ENCODE measurements at places on chromosomes 11 and 22.

DNA sequence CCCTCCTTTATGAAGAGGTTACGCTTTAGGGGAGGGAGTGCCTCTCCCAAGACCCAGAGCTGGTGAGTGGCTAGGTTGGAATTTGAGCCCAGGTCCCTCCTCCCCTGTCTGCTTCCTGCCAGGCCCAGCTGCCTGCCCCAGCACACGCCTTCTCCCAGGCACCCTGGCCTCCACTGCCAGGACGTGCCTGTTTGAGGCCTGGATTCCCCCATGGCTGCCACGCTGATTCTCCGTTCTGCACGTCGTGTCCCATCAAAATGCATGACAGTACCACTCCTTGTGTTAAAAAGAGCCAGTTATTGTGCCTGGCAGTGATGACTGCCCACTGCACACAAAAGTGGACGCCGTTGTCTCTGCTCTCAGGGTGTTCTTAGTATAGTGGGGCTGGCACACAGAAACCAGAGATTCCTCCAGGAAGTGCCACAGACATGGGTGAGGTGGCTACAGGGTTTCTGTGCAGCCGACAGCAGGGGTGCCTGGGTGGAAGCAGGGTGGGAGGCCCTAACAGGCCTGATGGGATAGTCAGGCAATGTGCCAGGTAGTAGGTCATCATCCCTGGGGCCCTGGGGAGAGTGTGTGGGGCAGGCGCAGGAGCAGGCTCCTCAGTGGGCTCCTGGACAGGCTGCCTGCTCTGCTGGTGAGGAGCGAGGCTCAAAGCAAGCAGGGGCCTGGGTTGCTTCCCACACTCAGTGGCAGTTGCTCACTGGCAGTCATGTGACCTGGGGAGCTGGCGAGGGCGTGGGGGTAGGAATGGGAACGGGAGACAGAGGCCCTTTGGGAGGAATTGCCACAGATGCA lies 24.2 kb downstream of the MED15 start:
- no peak for DNase-seq

- no peak for DNase-seq
Measured at GRCh38 chr11:19482319-19483100, 230.1 kb upstream of the NAV2 start.

- no peak for DNase-seq
Measured at GRCh38 chr11:294780-295179, 4.5 kb downstream of the IFITM5 start.

GRCh38 chr22:43273902-43274484 lies 69.2 kb downstream of the SCUBE1 start:
- peak; percentile 69 for DNase-seq

- DNase-seq: no peak
Measured at GRCh38 chr11:131658414-131658813, 288.0 kb downstream of the NTM start.

GRCh38 chr11:3802011-3802790 lies 4.8 kb upstream of the NUP98 start:
- DNase-seq: no peak

- DNase-seq: no peak
Measured at GRCh38 chr22:30402028-30402765, 5.4 kb downstream of the SEC14L2 start.

DNA sequence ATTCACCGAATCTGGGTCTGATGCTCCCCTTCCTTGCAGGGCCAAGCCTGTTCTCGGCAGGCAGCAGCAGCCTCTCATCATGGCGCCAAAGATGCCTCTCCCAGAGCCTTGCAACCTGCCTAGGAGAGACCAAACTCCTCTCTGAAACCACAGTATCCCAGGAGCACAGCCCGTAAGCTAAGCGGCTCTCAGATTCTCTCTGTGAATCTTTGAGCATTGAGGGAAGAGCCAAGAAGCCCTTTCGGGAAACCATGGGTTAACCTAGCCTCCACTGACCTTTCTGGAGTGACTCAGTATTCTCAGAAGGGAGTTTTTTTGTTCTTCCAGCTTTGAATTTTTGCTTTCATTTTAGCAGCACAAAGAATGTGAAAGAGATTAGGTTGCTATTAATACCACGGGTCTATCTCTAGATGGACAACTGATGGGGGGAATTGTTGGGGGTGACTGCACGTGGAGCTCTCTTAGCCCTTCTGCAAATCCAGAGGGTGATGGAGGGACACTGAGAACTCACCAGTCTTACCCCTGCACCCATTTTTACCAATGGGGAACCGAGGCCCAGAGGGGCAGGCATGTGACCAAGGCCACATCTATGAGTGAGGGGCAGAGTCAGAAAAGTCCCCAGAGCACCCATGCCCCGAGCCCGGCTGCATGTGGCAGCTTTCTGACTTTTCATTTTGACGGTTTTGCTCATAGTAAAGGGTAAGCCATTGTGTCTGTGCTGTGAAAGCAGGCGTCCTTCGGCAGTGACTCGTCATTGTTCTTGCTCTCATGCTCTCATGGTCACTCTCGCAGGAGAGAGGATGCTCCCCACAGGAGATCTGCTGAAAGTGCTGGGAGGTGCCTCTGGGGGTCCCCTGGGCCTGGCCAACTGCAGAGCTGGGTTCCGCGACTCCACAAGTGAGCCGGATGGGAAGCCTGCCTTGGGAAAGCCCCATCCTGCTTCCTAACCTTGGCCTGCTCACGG lies 36.0 kb downstream of the IRAG1 start:
- peak; percentile 36 for DNase-seq

GRCh38 chr22:25645266-25645665 lies 80.8 kb downstream of the GRK3 start:
- no peak for DNase-seq

GRCh38 chr11:132220474-132220873 lies 850.1 kb downstream of the NTM start:
- no peak for DNase-seq

DNA sequence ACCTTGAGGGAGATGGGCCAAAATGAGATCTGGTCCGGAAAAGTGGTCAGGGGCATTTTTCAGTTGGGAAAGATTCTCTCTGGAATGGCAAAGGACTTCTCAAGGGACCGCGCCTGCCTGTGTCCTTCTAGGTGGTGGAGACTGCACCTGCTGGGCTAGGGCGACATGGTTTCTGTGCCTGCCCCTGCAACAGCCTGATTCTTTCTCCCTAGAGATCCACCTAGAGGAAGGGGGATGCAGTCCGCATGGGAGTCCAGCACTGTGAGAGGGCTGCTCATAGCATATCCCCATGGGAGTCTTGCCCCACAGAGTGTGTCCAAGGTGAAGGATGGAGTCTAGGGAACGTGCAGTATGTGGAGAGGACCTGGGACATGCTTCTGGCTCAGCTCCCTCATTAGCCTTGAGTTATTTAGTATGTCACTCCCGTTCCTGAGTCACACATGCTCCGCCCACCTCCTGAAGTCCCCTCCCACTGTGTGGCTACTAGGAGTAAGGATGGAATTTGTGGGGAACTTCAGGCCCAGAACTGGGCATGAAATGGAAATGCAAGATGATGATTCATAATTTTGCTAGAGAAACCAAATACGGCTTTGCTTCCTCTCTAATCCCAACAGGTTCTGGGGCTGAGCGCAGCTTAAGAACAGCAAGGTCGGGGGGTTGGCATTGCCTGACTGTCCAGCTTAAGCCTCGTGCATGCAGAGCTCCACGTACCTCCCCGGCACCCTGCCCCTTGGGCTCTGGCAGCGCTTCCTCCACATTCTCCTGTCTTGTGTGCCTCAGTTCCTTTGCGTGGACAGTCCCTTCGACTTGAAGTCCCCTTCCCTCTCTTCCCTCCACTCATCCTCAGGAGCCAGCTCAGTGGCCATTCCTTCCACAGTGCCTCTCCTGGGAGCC lies 35.0 kb downstream of the GRIK4 start:
- no peak for DNase-seq

- DNase-seq: no peak
Measured at GRCh38 chr22:17192186-17192585, 27.0 kb downstream of the ADA2 start.

- DNase-seq: peak; percentile 80
Measured at GRCh38 chr11:71489311-71490043, 36.5 kb downstream of the NADSYN1 start.

DNA sequence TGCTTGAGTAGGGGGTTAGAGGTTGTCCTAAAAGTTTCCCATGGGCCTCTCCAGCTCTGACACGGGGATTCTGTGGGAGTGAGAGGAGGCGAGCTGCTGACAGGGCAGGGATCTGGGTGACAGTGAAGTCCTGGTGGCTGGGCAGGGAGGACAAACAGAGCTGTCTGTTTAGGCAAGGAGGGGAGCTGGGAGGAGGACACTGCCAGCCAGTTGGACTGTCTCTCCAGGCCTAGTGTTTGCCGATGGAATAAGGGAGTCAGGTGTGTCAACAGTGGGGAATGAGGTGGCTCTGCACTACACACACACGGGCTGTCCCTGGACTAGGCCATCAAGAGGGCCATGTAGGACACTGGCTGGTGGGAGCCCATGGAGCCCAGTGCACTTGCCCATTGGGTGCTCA lies 20.6 kb upstream of the SYT7 start:
- DNase-seq: no peak
